Nasal cavity respiratory epithelium epithelial cell of viscerocranial mucosa (primary cell): ENCODE measurements at places on chromosomes 6 and 20. TPM values are rescaled to one million over a fixed set of nuclear protein-coding genes. Genes with fewer than 3 reads are reported as not detected.

SYTL3 gene
- total RNA-seq = 1.0 and 5.2 TPM in 2 replicates

MED20 gene
- 30.5 and 40.0 TPM in 2 replicates for total RNA-seq

PNLDC1 gene
- total RNA-seq = 0.07 TPM in 1 of 2 replicates, not detected in the other

OOEP gene
- total RNA-seq = 0.14 TPM in 1 of 2 replicates, not detected in the other
